ENCODE measurements at places on chromosomes 5 and 9.
A peak's percentile ranks its signal among the peaks of the same experiment; 100 is the strongest.

DNA sequence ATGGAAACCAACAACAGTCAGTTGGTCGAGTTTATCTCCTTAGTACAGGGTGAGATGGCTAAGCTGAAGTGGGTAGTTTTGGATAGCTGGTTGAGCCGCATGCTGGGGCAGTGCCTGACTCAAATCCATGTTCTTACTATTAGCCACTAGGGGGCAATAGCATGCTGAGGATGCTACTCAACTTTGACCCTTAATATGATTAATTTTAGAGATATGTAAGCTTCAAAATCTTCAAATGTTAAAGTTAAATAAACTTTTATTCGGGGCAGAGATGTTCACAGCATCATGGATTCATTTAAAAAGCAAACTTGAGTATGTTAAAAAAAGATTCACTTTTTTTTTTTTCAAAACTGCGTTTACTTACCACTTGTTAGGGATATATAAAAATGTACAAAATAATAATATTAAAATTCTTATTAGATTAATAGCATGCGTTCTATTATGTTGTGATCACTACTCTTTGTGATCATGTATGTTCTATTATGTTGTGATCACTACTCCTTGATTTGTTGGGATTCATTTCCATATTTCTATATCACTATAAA, 57.0 kb downstream of the C9orf153 start:
- DNase-seq: peak; percentile 49

- no peak for DNase-seq
Measured at GRCh38 chr9:12771891-12772290, 2.9 kb upstream of the LURAP1L start.

GRCh38 chr9:114521846-114522245, 16.6 kb upstream of the WHRN start:
- DNase-seq: no peak

DNA sequence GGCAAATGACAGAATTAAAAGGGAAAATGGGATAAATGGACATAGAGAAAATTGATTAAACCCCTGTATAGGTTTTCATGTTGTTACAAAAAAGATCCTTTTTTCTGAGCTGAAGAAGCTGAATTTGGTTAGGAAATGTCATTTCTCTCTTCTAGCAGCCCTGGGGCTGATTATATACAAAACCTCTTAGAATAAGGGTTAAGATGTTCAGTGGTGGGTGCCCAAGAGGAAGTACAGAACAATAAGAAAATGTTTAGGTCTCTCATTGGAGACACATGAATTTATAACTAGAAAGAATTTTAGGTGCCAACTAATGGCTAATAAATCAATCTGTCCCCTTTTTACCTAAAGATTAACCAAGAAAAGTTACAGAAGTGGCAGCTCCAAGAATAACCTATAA, 14.2 kb downstream of the ABHD17B start:
- no peak for DNase-seq

DNA sequence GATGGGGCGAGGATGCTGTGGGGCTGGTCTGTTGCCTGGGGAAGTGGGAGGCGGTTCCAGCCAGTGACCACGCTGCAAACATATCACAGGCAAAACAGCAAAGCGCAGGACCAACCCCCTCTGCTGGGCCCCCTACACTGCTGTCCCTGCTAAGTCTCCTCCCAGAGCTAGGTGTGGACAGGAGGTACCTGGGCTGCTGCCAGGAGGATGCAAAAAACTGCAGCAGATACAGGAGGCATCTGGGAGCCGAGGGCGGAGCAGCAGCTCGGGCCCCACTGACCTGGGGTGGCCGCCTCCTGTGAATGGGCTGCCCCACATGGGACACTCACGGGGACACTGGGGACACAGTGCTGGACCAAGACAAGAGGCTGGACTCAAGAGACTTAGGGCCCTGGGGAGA, 48.0 kb upstream of the PHYKPL start:
- peak; percentile 18 for DNase-seq

DNA sequence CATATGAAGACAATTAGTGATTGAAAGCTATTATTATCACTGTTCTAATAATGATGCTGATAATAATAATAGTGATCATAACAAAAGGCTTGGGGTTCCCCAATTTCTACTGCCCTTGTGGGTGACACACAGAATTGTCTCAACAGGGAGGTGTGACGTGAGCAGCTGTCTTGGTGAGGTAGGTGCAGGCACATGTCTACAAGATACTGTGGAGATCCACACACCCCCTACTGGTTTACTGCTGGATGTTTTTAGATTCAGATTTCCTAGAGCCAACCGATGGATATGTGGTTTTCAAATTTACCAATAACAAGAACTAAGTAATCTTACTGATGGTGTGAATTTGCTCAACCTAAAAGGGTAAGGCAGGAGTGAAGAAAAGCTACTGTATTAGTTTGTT, 139.0 kb downstream of the TARS1 start:
- DNase-seq: no peak

GRCh38 chr5:88741964-88742363, 141.0 kb downstream of the MEF2C start:
- no peak for DNase-seq

- peak; percentile 70 for DNase-seq
Measured at GRCh38 chr5:154179846-154180710, 10.5 kb upstream of the GALNT10 start.

GRCh38 chr9:76302543-76302942, 91.7 kb downstream of the RFK start:
- DNase-seq: no peak

- DNase-seq: no peak
Measured at GRCh38 chr5:87266914-87267573, 639 bp upstream of the RASA1 start.

- no peak for DNase-seq
Measured at GRCh38 chr9:35478871-35479270, 11.0 kb upstream of the RUSC2 start.

DNA sequence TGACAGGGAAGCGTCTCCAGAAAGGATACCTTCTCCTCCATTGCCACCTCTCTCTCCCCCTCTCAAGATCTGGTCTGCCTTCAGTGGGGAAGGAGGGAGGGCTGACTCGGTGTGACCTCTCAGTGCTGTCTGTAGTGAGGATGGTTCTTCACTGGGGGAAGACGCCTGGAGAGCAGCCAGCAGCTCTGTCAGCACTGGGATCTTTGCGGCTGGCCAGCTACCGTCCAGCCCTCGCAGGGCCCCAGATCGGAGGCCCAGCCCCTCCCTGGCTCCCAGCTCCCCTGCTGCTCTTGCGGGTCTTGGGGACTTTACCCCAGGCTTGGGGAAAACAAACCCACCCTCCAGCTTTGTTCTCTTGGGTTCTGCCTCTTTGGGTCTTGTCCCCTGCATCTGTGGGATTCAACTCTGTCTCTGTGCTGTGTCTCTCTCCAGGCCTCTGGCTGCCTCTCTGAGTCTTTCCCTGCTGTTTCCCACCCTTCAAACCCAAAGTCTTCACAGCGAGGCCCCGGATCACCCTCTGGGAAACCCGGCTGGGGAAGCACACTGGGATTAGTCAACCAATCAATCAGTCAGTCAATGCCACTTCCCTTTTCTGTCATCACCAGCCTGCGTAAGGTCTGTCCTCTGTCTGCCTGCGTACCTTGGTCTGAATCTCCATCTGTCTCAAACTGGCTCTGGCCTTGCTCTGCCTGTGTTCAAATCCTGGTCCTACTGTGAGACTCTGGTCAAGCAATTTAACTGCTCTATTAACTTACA, 23.0 kb downstream of the FGF18 start:
- DNase-seq: peak; percentile 80

DNA sequence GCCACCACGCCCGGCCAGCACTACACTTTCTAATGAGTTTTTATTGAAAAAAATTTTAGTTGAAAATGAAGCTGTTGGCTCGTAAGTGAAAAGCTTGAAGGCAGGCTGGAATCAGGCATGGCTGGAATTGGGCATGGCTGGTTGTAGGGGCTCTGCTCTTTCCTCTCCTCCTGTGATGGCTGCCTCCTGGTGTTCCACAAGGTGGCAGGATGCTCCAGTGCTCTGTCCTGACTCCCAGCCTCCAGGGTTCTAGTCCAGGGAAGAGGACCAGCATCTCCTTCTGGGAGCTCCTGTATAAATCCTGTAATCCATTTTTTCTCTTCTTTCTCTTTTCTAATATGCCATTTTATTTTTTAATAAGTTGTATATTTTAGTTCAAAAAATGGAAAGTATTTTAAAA, 57.2 kb upstream of the DHFR start:
- DNase-seq: no peak

GRCh38 chr5:176373100-176373818, 8.0 kb downstream of the ARL10 start:
- no peak for DNase-seq

- no peak for DNase-seq
Measured at GRCh38 chr9:76638001-76638400, 126.2 kb upstream of the PCA3 start.

- peak; percentile 87 for DNase-seq
Measured at GRCh38 chr9:91740701-91741100, 209.3 kb downstream of the ROR2 start.

GRCh38 chr5:133751846-133752245, 139.5 kb upstream of the FSTL4 start:
- no peak for DNase-seq

DNA sequence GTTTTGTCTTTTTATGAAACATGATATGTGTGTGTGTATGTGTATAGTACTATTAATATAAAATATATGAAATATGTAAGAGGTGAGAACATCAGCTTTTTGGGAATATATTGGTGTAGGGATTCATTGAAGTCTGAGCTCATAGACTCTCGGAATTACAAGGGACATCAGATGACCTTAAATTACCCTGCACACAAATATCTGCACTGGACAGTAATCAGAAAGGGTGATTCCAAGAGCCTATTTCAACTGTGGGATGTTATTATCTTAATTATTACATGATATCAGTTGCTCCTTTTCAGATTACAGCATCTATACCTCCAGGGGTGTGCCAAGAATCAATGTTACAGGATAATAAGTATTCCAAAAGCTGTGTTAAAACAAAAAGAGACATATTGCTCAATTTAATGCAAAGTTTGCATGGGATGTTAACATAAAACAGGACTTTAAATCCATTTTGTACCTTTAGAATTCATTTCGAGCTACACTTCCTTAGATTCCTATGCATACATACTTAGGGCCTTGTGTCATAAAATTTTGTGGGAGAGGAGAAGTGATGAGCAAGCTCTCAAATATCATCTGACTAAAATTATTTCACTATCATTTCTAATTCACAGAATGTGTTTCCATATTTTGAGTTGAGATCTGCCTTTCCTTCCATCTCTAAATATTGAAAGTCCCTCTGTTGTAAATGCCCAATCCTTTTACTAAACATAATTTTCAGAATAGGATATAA, 365.2 kb downstream of the BRINP1 start:
- DNase-seq: no peak

- no peak for DNase-seq
Measured at GRCh38 chr5:94184870-94185269, 433.5 kb downstream of the KIAA0825 start.

GRCh38 chr9:19020886-19021455, 12.0 kb downstream of the SAXO1 start:
- DNase-seq: no peak

DNA sequence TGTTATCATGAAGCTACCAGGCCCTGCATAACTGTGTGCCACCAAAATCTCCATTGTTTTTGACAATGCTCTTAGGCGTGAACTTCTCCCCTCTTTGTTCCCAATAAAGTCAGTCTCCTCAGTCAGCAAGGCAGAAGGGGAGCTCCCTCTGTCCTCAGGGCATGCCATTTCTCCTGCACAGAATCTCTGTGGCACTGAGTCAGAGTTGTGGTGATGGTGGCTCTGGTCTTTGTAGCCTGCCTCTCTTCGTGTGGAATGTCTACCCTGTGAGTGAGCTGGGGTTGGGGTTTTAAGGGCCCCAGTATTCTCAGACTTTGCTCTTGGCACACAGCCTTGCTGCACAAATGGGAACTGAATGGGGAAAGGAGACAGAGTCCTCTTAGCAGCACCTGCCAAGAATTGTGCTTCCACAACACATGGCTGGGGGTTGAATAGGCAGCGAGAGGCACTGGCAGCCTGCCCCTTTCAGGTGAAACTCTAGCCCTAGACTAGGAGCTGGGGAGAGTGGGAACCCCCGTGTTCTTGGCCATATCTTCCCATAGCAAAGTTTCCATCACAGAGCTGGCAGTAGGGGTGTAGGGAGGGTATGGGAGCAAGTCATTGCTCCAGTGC, 146.6 kb downstream of the SH3GL2 start:
- DNase-seq: no peak

- DNase-seq: no peak
Measured at GRCh38 chr5:55917402-55918086, 66.4 kb downstream of the IL31RA start.

DNA sequence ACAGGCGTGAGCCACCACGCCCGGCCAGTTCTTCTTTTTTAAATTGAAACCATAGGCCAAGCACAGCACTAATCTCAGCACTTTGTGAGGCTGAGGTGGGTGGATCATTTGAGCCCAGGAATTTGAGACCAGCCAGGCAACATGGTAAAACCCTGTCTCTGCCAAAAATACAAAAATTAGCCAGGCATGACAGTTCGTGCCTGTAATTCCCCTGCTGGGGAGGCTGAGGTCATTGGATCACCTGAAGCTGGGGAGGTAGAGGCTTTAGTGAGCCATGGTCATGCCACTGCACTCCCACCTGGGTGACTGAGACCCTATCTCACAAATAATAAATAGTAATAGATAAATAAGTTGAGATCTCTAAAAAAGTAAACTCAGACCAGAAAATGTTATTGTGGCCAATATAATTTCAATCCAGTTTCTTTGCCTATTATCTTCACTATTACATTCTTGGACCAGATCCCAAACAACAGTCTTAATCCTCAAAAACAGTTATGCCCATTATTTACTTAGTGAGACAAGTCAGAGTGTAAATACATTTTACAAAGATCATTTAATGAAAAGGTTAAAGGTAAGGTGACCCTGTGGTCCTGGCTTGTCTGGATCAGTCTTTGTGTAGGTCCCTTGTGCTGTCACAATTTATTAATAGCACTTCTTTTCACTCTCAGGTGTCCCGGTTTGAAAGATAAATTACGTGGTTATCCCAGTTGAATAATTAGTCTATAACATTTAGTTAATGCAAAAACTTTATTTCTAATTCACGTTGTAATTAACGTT, 53.6 kb downstream of the RAB24 start:
- no peak for DNase-seq

DNA sequence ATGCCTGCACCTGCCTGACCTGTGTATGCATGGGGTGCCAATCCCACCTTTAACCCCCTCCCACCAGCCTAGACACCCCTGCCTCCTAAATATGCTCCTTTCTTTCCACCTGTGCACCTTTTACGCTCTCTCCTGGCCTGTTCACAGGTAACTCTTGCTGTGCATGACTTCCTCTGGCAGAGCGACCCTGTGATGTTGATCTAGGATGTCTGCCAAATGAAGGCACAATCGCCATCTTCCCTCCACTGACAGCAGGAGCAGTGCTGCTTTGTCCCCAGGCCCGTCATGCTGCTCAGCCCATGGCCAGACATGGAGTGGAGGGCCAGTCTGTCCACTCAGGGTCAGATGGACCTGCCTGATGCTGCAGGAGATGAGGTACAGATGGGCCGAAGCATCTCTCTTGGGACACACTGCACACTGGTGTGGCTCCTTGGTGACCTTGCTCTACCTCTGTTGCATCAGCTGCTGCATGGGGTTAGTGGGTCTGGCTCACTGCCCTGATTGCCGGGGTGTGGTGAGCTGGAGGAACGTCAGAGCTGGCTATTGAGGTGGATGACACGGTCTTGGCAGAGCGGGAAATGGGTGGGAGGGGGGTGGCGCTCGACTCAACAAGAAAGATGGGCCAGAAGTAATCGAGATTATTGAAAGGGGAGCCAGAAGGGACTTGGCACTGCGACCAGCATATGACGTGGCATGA, 101.7 kb upstream of the PITX1 start:
- DNase-seq: no peak

Data from umbilical cord (tissue), 2 donors.